Adrenal gland (tissue), 19 donors: ENCODE measurements at places on chromosomes 5 and 9. TPM values are rescaled to one million over a fixed set of nuclear protein-coding genes. Genes with fewer than 3 reads are reported as not detected.

The KIAA0825 gene
- polyA plus RNA-seq: 0.64 TPM

DNA sequence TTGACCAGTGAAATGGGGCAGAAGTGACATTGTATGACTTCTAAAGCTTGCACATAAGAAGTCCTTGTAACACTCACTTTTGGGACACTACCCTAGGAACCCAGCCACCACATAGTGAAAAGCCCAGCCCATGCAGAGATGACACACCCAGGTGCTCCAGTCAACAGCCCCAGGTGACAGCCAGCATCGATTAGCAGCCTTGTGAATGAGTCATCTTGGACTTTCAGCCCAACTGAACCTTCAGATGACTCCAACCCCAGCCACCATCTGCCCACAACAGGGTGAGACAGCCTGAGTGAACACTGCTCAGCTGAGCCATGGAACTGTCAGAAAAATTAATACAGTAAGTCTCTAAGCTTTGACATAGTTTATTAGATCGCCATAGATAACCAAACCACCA lies 458.6 kb downstream of the ZSWIM6 start:
- no peak overlapping the region for H3K4me3 ChIP-seq
- H3K4me1 ChIP-seq: no peaks in the 10 kb centered on the region
- H3K27ac ChIP-seq: no peak overlapping the region
- no peak for DNase-seq

DNA sequence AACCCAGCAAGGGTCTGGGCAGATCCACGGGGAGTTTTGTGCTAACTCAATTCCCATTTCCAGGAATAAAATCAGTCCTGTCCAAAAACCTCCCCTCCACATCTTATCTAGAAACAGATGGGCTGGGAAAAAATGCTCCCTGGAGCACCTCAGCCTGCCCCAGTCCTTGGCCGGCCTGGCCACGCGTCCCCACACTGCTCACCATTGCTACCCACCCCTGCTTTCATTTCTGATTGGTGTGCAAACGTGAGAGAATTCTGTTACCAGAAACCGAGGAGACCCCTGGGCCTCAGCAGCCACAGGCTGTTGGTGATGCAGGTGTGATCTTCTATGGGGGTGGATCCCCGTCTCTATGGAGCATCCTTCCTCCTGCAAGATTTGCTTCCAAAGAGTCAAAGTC lies 38.0 kb upstream of the OLFM1 start:
- no peak overlapping the region for H3K4me3 ChIP-seq
- H3K4me1 ChIP-seq: no peaks in the 10 kb centered on the region
- H3K27me3 ChIP-seq: peaks cover 16% of the 10 kb centered on the region
- H3K27ac ChIP-seq: no peak overlapping the region

- H3K4me1 ChIP-seq: no peaks in the 10 kb centered on the region
- DNase-seq: no peak
- H3K27me3 ChIP-seq: no peaks in the 10 kb centered on the region
- H3K36me3 ChIP-seq: no peaks in the 10 kb centered on the region
- H3K27ac ChIP-seq: no peak overlapping the region
Observed at GRCh38 chr9:110156416-110156815, 51.5 kb downstream of the C9orf152 start.

The PCDHGA3 gene
- 0.27 TPM for polyA plus RNA-seq

DNA sequence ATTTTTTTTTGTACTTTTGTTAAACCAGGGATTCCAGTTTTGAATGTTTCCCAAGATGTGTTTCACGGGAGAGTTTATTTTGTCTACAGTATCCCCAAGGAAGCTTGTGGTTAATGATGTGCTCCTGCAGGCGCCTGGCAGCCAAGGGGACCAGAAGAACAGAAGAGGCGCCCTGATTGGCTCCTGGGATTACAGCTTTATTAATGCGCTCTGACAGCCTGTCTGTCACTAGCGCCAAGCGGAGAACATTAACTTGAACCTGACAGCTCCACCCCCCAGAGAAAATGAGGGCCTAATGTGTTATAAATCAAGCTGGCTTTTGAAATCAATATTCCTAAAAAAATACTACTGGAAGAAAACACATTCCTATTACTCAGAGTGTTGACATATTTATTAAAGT lies 5.0 kb upstream of the FBXL7 start:
- H3K4me1 ChIP-seq: no peaks in the 10 kb centered on the region
- no peak for DNase-seq
- no peaks in the 10 kb centered on the region for H3K36me3 ChIP-seq
- no peaks in the 10 kb centered on the region for H3K27me3 ChIP-seq

The CAPSL gene
- polyA plus RNA-seq: not detected

DNA sequence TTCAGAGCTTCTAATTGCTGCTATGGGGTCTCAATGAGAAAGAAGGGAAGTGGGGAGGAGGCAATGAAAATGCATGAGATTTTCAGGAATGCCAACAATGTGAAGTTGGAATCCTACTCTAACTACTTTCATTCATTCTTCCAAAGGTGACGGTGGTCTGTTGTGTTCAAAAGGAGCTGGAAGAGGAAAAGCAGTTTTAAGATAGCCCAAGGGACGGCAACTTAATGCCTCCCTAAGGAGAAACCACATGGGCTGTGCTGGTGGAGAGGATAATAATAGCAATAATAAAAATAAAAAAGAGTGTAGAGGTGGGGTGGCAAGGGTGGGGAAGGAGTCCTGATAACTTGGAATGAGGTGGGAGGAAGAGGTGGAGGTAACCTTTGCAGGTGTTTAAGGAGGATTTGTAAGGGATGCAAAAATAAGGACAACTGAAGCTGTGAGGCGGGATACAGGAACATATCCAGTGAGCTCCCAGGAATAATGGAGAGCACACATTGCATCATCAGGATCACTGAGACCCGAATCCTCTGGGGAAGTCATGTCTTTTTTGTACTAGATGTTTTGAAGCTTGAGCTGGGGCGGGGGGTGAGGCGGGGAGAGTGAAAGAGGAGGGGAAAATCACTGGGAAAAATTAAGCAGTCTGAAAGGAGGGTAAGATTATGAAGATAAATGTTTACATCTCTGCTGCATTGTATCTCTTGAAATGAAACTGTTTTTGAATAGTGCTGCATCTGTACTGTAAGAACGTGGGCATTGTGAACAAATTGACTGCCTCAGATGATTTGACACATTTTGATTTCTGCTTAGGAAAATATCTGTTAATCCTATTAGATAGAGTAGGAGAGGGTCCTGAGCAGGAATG lies 120.1 kb upstream of the TMEM161B start:
- no peaks in the 10 kb centered on the region for H3K4me1 ChIP-seq
- no peak overlapping the region for H3K27ac ChIP-seq
- no peaks in the 10 kb centered on the region for H3K36me3 ChIP-seq
- H3K27me3 ChIP-seq: no peaks in the 10 kb centered on the region

DNA sequence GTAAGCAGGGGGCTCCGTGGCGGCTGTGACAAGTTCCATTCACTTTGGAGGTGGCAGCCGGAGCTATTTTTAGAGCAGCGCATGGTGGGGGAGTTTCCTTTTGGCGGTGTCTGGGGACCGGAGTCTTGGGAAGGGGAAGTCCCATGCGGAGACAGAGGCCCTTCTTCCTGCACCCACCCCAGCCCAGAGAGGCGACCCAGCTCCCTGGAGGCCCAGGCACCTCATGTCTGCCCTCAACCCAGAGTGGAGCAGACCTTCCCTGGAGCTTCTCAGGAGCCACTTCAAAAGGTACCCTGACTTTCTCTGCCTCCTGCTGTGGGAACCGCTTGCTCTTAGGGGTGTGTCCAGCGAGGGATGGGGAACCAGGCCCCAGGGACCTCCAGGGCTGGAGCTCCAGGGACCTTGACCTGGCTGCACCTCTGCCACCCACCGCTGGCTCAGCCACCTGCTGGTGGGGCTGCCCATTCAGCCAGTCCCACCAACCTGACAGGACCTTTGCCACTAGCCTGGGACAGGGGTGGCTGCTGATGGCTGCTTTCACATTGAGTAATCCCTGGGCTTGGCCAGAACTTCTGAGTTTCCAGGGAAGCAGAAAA lies 34.1 kb downstream of the NEK6 start:
- no peak overlapping the region for H3K27ac ChIP-seq
- no peaks in the 10 kb centered on the region for H3K4me1 ChIP-seq
- no peak overlapping the region for H3K4me3 ChIP-seq
- no peaks in the 10 kb centered on the region for H3K27me3 ChIP-seq
- no peak for DNase-seq

GRCh38 chr5:142743592-142744441 lies 26.4 kb upstream of the ARHGAP26 start:
- H3K4me3 ChIP-seq: no peak overlapping the region
- H3K27ac ChIP-seq: no peak overlapping the region
- H3K27me3 ChIP-seq: no peaks in the 10 kb centered on the region
- no peaks in the 10 kb centered on the region for H3K36me3 ChIP-seq
- peak; percentile 13 for DNase-seq

DNA sequence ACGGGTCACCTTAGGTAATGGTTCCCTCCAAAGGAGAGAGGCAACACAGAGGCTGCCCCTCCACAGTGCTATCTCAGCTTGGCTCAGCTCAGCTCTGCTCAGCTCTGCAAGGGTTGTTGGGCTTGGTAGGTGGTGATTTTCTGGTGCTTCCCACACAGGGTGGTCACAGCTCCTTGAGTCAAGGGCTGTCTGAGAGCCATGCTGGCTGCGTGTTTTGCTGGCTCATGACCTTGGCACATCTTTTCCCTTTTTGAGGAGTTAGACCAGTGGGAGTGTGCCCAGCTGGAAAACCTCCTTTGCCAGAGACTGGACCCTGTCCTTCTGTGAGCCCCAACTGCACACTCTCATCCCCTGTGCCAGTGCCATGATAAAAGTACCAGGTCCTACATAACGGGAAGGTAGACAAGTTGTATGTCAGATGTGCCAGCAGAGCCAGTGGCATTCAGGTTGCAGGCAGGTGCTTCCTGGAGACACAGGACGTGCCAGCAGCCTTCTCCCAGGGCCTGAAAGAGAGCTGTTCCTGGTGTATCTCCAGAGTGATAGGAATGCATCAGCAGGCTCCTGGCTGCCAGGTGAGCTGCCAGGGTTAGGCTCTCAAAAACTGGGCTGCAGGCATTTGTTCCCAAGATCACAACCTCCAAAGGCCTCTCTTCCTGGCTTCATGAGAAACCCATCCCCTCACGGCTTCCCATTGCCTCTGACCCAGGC lies 118.6 kb upstream of the CXCL14 start:
- no peak overlapping the region for H3K4me3 ChIP-seq
- no peak for DNase-seq
- H3K4me1 ChIP-seq: no peaks in the 10 kb centered on the region
- H3K36me3 ChIP-seq: no peaks in the 10 kb centered on the region

The CCDC180 gene
- 18.4 TPM for polyA plus RNA-seq

The LECT2 gene
- polyA plus RNA-seq: not detected

- H3K27me3 ChIP-seq: no peaks in the 10 kb centered on the region
- H3K36me3 ChIP-seq: peaks cover 22% of the 10 kb centered on the region
- no peak overlapping the region for H3K4me3 ChIP-seq
- H3K4me1 ChIP-seq: peaks cover 7% of the 10 kb centered on the region
- no peak overlapping the region for H3K27ac ChIP-seq
- DNase-seq: no peak
Observed at GRCh38 chr9:93549611-93550010, 26.8 kb upstream of the PHF2 start.

The SHISAL2B gene
- polyA plus RNA-seq: 0.10 TPM

DNA sequence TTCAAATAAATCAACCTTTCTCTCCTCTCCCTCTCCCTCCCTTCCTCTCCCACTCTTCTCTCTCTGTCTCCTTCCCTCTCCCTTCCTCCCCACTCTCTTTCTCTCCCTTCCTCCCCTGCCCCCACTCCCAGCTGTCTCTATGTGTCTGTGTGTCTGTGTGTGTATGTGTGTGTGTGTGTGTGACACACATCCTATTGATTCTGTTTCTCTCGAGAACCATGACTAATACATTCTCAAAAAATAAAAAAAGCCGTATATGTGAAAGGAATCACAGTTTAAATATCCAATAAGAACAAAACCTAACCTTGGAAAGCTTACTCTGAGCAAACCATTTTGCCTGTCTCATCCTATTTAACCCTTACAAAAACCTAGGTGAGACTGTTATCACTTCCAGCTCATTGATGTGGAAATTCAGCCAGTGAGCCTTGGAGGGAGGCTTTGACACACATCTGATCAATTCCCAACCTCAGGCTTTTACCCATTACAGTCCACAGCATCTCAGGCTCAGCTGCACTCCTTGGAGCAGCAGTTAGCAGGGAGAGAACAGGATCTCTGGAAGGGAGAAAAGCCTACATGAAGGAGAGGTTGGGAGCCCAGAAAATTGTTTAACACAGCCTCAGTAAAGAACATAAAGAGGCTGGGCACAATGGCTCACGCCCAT lies 8.3 kb downstream of the HSD17B3 start:
- H3K27ac ChIP-seq: no peak overlapping the region
- no peaks in the 10 kb centered on the region for H3K36me3 ChIP-seq
- no peak overlapping the region for H3K4me3 ChIP-seq
- H3K27me3 ChIP-seq: no peaks in the 10 kb centered on the region

GRCh38 chr9:99823681-99824377 lies 2.1 kb downstream of the NR4A3 start:
- H3K36me3 ChIP-seq: no peaks in the 10 kb centered on the region
- H3K27me3 ChIP-seq: no peaks in the 10 kb centered on the region

DNA sequence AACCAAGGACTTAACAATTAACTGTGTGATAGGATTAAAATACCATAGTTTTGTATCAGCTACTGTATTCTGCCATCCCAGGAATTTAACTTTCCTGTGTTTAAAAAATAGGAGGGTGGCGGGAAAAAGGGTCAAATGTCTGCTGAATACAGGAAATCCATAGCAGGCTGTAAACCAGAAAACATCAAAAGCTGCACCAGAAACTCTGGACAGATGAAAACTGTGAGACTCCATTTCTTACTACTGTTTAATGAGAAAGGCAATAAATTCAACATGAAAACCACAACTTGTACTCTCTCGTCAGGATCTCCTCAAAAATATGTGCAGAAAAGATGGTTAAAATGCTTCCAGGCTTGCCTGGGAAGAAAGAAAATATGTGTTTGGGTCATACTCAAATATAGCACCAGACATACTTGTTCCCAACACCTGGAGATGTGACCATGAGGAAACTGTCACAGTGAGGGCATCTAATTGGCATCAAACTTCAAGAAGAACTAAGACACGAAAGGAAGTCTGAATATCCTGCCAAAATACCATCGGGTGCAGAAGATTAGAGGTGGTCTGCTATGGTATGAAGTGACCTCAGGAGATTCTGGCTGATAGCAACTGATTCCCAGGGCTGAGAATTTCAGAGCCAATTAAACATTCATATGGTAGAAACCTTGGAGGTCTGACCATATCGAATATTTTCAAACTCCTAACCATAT lies 164.7 kb upstream of the TARS1 start:
- no peak for DNase-seq
- no peaks in the 10 kb centered on the region for H3K36me3 ChIP-seq
- H3K27me3 ChIP-seq: no peaks in the 10 kb centered on the region

GRCh38 chr5:53478411-53479044 lies 1.9 kb upstream of the FST start:
- no peak overlapping the region for H3K4me3 ChIP-seq
- H3K4me1 ChIP-seq: peaks cover 17% of the 10 kb centered on the region
- H3K27ac ChIP-seq: no peak overlapping the region
- DNase-seq: peak; percentile 33
- no peaks in the 10 kb centered on the region for H3K27me3 ChIP-seq
- H3K36me3 ChIP-seq: no peaks in the 10 kb centered on the region
